ENCODE measurements at places on chromosomes 2 and 18.
A peak's percentile ranks its signal among the peaks of the same experiment; 100 is the strongest.

- peak; percentile 46 for DNase-seq
These were observed 65.1 kb downstream of the TMEM182 start for GRCh38 chr2:102826904-102827303.

DNA sequence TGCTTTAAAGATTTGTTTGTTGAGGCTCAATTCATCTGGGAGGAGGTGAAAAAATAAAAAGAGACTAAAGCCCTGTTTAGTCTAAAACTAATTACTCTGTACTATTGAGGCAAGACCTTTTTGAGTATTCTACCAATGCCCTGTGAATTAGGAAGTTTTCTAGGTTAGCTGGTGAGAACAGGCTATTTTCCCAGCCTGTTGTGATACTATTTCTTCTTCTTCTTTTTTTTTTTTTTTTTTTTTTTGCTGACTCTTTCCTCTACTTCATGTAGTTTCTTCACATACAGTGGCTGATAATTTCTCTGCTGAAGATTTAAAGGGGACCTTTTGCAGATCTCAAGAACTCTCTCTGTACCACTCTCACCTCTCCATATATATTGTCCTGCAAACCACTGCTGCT lies 8.8 kb upstream of the TMEM87B start:
- no peak for DNase-seq

DNA sequence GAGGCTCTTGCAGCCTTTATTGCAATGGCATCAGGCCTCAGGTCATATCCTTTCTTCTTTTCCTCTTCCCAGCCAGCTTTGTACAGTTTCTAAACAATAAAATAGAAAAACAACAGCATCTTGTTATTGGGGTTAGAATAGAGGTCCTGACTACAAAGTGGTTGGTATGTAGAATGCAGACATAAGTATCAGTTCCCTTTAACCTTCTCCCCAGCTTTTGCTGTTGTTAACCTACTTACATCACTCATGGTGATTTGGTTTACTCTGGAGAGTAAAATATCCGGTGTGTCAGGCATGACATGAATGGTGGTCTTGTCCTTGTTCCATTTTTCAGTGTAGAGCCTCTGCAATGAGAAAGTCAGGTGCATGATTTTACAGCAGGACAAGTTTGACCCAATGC lies 69.8 kb downstream of the NEB start:
- no peak for DNase-seq

DNA sequence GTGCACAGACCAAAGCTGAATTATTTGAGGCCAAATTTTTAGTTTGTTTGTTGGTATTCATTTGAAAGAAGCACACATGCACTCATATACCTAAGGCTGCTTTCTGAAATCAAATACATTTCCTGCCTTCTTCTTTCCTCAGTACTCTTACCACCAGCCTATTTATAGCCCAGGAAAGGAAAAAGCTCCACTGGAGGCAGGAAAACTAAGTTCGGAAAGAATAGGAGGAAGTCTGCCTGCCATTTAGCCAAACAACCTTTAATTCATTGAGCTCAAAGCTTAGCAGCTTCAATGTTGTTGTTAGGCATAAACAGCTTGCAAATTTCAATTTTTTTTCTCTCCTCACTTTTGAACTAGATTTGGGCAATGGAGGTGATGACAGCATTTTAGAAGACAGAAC lies 40.4 kb upstream of the RASGRP3 start:
- no peak for DNase-seq

GRCh38 chr2:215753808-215754207 lies 259.5 kb downstream of the MREG start:
- no peak for DNase-seq

- DNase-seq: no peak
These were observed 59.6 kb downstream of the HPCAL1 start for GRCh38 chr2:10362096-10362897.

- DNase-seq: no peak
These were observed 3.8 kb upstream of the TMEM131 start for GRCh38 chr2:97999536-97999935.

GRCh38 chr18:60311676-60312360 lies 60.8 kb downstream of the MC4R start:
- DNase-seq: no peak

- no peak for DNase-seq
These were observed 83.6 kb downstream of the HS1BP3 start for GRCh38 chr2:20567159-20567925.

DNA sequence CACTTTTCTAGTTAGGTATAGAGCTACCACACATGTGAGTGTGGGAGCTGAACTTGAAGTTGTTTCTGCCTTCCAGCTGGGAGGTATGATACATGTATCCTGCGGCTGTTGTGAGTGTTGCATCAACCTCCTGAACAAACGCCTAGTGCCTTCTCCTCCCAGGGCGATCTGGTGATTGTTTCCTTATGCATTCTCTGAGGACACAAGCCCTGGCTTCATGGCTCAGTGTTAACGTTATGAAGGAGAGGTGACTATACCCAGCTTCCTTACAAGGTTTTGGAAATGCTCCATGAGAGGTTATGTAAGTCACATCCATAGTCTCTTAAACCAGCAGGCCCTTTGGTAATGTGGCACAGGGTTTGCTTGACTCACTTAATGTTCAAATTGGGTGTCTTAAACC lies 64.9 kb downstream of the SPRED2 start:
- peak; percentile 48 for DNase-seq

GRCh38 chr2:190651413-190651812 lies 2.5 kb downstream of the NAB1 start:
- no peak for DNase-seq

DNA sequence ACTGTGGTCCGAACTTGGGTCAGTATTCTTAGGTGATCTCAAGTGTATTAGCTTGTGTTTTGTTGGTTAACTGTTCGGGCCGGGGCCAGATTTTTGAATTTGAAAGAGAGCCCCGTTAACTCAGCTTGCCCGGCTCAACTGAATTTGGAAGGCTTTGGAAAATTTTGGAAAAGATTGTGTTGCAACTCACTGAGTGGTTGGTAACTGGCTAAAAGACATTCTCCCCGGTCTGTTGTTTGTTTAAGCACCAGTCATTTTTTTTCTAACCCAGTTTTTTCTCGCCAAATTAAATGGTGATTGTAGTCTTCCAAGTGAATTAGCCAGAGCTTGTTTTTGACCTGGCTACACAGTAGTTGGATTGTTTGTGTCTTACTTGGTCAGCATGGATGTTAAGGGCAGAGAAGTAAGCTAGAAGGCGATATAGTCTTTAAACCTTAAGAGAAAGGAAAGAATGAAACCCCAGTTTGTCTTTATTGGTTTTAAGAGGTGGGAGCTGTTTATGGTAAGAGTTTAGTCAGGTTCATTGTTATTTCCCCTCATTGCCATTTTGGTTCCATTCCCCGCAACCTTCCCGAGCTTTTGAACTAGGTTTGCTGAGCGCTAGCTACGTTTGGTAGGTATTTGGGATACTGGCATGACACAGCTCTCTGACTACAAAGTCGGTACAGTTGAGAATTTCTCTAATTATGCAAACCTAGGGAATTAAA lies 2.4 kb downstream of the MAP4K4 start:
- DNase-seq: no peak

GRCh38 chr2:180017784-180018183 lies 10.7 kb upstream of the CWC22 start:
- no peak for DNase-seq

- DNase-seq: no peak
These were observed 392.0 kb downstream of the DSC3 start for GRCh38 chr18:30650499-30650898.

DNA sequence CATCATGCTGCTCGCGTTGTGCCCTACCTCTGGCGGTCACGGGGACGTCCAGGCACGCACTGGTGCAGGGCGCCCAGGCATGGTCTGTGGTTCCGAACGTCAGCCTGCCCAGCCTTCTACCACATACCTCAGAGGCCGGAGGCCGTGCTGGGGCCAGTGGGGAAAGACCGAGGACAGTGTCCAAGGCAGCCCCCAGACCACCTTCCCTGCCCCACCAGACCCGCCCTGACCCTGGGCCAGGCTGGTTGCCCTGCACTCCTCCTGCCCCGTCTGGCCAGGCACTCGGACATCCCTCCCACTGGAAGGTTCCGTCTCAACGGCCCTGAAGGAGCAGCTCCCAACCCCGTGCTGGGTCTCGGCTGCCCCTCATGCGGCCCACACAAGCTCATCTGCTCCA lies 32.8 kb downstream of the SLC66A2 start:
- no peak for DNase-seq

GRCh38 chr18:9971313-9971920 lies 57.6 kb downstream of the VAPA start:
- peak; percentile 89 for DNase-seq

GRCh38 chr2:148554459-148555247 lies 89.9 kb upstream of the EPC2 start:
- DNase-seq: no peak

DNA sequence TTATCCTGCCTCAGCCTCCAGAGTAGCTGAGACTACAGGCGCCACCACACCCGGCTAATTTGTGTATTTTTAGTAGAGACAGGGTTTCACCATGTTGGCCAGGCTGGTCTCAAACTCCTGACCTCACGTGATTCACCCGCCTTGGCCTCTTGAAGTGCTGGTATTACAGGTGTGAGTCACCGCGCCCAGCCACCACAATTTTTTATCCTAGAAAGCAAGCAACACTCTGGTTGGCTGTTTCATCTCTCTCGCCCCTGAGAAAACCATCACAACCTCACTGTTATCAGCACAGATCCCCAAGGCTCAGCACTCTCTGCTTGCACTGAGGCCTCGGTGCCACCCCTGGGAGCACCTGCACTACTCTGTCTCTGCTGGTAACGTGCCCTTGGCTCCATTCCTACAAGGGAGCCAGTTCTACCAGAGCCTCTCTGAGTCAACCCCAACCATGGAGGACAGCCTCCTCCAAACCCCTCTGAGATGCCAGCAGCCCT lies 134.8 kb upstream of the AGAP1 start:
- DNase-seq: no peak

DNA sequence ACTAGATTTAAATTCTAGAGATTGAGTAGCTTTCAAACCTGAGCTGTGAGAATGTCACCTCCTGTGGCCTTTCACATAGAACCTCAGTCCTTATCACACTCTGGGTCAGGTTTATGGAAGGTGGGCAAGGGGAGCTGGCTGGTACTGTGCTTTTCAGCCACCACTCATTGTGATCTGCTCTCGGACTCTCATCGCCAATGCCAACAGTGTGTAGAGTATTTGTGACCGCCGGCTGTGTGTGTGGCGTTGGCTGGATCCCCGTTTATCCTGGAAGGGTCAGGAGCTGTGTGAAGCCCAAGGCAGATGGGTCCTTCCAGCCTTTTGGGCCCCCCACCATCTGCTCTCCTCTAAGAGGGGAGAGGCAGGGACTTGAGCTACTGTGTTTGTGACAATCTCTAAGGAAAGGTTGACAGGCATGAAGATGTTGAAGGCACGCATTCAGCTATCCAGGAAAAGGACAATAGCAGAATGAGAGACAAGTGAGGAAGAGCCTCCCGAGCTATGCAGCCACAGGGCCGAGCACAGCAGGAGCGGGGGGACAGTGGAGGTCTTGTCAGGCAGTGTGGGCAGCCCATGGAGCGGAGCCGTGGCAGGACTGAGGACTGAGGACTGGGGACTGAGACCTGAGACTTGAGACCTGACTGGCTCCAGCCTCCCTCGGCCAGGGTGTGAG lies 107.1 kb upstream of the TPO start:
- no peak for DNase-seq

Measured in hepatocyte (in vitro differentiated cells).